ENCODE measurements at places on chromosomes 1 and 21. TPM values are rescaled to one million over a fixed set of nuclear protein-coding genes. Genes with fewer than 3 reads are reported as not detected.

GRCh38 chr1:153790966-153791647 lies 15.9 kb downstream of the SLC27A3 start:
- peak overlapping the region; percentile 42 for H3K27ac ChIP-seq
- H3K36me3 ChIP-seq, result no peaks in the 10 kb centered on the region
- peaks cover 5% of the 10 kb centered on the region for H3K27me3 ChIP-seq
- peak; percentile 40 for DNase-seq
- H3K4me3 ChIP-seq, result peak overlapping the region; percentile 7

DNA sequence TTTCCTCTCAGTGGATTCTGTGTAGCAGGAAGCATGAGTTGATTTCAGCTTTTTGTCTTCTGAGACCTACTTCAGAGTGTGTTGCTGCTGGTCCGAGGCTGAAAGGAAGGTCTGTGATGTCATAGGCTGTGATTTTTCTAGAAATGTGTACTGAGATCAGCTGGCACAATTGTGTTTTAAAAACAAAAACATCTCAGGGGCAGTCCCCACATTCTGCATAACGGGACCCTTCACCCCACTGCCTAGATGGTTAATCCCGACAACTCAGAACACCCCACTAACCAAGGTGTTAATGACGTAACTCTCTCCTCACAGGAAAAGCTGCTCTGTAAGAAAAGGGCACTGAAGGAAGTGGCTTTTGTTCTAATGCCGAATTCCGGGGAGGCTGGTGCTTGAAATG lies 59.8 kb upstream of the PPP2R5A start:
- H3K27me3 ChIP-seq, result no peaks in the 10 kb centered on the region
- no peak overlapping the region for H3K4me3 ChIP-seq
- H3K36me3 ChIP-seq, result no peaks in the 10 kb centered on the region
- no peak overlapping the region for H3K27ac ChIP-seq
- DNase-seq, result peak; percentile 52
- H3K4me1 ChIP-seq, result peaks cover 28% of the 10 kb centered on the region

Gene INSRR
- total RNA-seq, result 0.05 TPM

DNA sequence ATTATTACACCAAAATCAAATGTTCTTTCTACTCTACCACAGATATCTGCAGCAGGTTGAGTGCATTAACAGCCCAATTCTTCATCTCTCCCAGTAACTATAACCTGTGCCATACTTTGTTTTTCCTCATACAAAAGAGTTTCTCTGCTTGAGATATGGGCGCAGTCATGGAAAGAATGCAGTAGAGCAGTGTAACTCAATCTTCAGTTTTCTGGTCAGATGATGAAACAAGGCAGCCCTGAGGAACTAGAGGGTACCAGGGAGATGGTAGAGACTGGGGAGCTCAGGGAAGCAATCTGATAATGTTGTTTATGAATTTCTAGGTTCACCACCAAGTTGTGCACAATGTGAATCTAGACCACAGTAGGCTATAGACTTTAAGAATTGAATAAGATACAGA lies 39.6 kb downstream of the ASPM start:
- H3K4me3 ChIP-seq, result no peak overlapping the region
- H3K27me3 ChIP-seq, result no peaks in the 10 kb centered on the region
- no peak overlapping the region for H3K27ac ChIP-seq
- H3K4me1 ChIP-seq, result peaks cover 9% of the 10 kb centered on the region
- H3K36me3 ChIP-seq, result peaks cover 17% of the 10 kb centered on the region

- no peaks in the 10 kb centered on the region for H3K36me3 ChIP-seq
- H3K27ac ChIP-seq, result no peak overlapping the region
- DNase-seq, result no peak
- peaks cover 47% of the 10 kb centered on the region for H3K27me3 ChIP-seq
Observed at GRCh38 chr1:921011-921837, 2.5 kb upstream of the SAMD11 start.

Gene AKIRIN1
- 74.3 TPM for total RNA-seq

Data from activated CD4-positive, alpha-beta memory T cell treated with anti-CD3 and anti-CD28 coated beads for 36 hours (primary cell).